ENCODE measurements at places on chromosomes 6 and 20.

GRCh38 chr6:129490521-129491255, 219.3 kb downstream of the ARHGAP18 start:
- DNase-seq: peak; percentile 90

GRCh38 chr20:32742322-32743236, 688 bp downstream of the COMMD7 start:
- DNase-seq: peak; percentile 36

DNA sequence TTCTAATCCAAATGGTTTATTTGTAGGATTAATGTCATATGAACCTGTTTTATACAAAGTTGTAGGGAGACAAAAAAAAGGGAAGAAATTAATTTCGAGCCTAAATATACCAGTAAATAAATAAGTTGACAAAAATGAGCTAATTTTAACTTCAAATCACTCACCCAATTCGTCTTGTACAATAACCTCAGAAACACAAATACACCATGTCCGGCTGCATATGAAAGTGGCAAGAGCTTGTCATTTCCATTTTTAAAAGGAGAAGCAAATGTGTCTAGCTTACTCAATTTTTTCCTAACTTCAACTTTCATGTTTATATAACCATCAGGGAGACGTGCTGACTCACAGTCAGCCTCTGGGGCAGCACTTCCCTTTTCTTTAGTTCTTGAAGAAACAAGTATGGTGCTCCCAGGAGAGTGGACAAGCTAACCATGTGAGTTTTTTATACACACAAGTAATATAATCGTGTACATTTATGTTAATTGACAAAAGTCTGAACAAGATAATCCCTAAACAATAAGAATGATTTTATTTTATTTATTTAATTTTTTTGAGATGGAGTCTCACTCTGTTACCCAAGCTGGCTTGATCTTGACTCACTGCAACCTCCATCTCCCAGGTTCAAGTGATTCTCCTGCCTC, 55.5 kb upstream of the SGK1 start:
- DNase-seq: peak; percentile 68

DNA sequence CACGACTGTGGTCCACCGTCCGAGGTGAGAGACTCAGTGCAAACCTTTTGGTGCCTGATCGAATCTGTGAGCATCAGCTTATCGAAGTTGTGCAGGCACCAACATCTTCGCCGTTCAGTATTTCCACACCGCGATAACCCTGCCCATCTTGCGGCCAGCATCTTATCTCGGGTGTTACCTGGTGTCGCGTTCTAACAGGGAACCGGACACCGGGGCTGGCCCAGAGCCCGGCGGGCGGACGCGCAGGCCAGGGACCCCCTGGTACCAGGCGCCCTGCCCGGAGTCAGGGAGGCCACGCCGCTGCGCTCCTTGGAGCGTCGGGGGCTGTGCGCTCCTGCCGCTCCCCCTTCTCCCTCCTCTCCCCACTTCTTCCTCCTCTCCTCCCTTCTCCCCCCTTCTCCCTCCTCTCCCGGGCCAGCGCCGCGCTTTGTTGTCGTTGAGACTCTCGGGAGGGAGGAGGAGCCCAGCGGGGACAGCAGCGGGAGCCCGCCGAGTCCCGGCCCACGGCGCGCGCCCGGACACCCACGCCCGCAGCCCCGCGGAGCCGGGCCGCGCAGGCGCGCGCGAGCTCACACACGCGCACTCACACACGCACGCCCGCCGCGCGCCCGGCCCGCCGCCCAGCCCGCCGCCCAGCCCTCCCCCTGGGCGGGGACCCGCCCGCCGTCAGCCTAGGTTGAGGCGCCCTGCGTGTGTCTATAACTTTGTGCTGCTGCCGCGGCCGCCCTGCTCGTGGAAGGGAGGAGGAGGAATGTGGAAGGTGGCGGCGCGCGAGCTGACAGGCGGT, 1.4 kb upstream of the FOXO3 start:
- DNase-seq: peak; percentile 92

DNA sequence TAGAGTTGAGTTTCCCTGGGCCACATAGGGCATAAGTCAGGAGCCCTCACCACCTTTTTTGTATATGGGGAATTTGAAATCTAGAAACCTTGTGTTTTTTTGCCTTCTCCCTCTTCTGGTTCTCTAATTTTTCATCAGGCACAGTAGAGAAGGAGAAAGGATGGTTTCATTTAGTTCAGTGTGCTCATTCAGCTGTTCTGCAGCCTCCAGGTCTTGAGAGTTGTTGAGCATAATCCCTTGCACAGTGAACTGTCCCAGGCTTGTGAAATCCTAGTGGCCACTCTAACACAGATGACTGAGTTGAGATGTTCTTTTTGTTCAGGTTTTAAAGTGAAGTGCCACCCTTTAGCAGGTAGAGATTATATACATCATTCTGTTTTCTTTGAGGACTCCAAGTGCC, 183.5 kb downstream of the CDKAL1 start:
- DNase-seq: no peak
